ENCODE measurements at places on chromosomes 3 and 15.
A peak's percentile ranks its signal among the peaks of the same experiment; 100 is the strongest.

- no peak for DNase-seq
These were observed 189.5 kb downstream of the ADAMTSL3 start for GRCh38 chr15:83843471-83843871.

DNA sequence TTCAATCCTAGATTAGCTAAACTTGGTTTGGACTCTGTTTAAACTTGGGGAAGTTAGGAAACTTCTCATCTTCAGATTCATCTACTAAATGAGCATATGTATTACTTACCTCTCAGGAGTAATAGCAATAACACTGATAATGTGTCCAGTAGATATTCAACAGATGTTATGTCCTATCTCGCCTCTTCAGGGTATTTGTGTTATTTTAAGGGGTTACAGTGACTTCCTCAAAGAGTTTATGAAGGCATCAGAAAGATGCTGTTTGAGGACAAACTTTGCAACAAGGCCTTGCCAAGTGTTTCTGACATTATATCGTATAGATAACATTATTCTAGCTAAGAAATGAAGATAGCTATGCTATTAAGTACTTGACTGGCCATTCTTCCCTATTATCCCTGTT is 522.3 kb downstream of the IGSF11 start:
- no peak for DNase-seq

GRCh38 chr3:49513494-49514124 is 40.7 kb upstream of the BSN start:
- no peak for DNase-seq

GRCh38 chr3:135041601-135042000 is 246.5 kb downstream of the EPHB1 start:
- no peak for DNase-seq

DNA sequence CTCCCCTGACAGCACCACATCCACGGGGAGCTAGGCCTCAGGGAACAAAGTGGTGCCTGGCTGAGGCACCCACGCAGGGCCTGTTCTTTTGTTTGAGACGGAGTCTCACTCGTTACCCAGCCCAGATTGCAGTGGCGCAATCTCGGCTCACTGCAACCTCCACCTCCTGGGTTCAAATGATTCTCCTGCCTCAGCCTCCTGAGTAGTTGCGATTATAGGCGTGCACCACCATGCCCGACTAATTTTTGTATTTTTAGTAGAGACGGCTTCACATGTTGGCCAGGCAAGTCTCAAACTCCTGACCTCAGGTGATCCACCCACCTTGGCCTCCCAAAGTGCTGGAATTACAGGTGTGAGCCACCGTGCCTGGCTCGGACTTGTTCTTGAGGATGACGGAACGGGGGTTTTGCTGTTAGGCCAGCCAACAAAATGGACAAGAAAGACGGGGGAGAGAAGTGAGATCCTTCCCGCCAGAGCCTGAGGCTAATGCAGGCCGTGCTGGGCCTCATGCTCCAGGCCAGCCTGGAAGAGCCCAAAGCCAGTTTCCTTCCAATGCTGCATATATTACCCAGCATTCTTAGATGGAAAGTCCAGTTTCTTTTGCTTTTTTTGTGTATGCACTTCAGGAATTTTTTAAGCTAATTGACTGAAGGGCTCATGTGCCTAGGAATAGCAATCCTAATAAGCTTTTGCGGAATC is 28.1 kb upstream of the FURIN start:
- DNase-seq = no peak

- DNase-seq = no peak
These were observed 428.9 kb upstream of the THRB start for GRCh38 chr3:24923570-24923969.

DNA sequence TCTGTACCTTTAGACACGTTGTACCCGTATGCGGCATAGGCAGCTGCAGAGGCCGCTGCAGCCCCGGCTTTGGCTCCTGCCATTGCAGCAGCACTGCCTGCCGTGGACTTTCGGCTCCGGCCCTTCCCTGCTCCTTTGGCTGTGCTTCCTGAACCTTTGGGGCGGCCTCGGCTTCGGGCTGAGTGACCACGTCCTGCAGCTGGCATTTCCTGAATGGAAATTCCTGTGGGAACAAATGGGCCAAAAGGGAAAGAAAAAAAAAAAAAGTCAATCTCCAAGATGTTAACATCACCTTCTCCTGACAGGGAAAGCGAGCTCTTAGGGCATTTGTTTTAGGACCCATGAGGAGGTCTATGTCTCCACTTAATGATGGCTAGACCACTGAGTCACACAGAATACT is 29.6 kb downstream of the CHAC1 start:
- no peak for DNase-seq

- peak; percentile 15 for DNase-seq
These were observed 42.8 kb downstream of the TLE3 start for GRCh38 chr15:70054884-70055387.

- DNase-seq = no peak
These were observed 36.6 kb downstream of the DMXL2 start for GRCh38 chr15:51585986-51586385.

GRCh38 chr3:134693226-134693625 is 42.4 kb upstream of the KY start:
- DNase-seq = no peak

DNA sequence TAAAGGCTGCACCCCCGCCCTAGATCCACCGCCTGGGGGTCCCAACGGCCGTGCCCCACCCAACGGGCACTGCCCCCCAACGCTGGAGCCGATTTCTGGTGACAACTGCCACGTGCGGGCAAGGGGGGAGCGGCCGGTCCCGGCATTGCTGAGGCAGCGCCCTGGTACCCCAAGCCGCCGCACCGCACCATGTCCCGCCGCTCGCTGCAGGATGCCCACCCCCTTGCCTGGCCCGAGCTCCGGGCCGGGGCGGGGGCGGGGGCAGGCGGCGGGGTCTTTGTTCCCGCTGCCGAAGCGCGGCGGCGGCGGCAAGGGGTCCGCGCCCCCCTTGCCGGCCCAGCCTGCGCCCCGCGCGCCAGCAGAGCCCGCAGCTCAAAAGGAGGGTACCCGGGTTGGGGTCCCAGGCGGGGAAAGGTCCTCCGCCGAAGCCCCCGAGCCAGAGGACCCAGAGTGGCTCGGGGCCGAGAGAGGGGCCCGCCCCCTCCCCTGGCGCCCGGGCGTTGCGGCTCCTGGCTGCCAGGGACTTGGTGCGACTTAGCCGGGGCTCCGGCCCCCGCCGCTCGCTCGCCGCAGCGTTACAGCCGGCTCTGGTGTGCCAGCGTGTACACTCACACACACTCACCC is 678 bp downstream of the SEMA7A start:
- peak; percentile 34 for DNase-seq

GRCh38 chr3:132183811-132184210 is 133.4 kb upstream of the ACP3 start:
- DNase-seq = no peak

DNA sequence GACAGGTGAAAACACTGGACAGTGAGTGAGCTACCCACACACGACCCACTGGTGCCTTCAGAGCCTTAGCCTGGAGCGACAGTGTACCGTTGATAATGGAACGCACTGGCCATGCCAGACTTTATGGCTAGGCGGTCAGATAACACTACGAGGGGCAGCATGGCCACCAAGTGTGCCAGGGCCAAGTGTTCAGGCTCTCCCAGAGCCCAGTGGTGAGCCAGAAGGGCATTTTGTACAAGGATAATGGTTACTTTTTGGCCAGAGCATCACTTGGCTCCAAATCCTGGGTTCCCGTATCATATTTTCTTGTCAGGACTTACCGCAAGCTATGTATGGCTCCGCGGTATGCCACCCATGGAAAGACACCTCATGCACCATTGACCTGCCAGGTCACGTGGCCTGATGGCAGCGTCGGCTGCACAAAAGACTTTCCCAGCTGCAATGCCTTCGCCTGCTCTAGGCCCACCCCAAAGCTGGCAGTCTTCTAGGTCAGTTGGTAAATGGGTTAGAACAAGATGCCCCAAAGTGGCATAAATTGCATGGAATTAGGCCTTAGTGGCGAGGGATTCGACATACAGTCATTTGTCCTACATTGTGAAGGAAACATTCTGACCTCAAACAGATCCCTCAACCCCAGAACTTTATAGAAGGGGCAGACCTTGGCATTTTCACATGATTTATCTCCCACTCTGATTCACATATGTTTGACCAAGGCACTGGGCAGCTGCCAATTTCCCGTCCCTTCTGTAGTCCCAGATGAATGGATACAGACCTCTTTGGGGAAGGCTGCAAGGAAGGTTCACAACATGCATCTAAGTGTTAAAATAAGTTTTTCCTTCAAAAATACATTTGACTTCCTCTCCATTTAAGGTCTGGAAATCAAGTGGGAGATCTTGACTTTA is 12.2 kb upstream of the SLC28A1 start:
- no peak for DNase-seq

- no peak for DNase-seq
These were observed 124.6 kb downstream of the TGFBR2 start for GRCh38 chr3:30730967-30731366.

GRCh38 chr3:55160241-55160983 is 232.6 kb upstream of the LRTM1 start:
- DNase-seq = no peak

- no peak for DNase-seq
These were observed 30.2 kb downstream of the NR2F2 start for GRCh38 chr15:96360581-96361308.

DNA sequence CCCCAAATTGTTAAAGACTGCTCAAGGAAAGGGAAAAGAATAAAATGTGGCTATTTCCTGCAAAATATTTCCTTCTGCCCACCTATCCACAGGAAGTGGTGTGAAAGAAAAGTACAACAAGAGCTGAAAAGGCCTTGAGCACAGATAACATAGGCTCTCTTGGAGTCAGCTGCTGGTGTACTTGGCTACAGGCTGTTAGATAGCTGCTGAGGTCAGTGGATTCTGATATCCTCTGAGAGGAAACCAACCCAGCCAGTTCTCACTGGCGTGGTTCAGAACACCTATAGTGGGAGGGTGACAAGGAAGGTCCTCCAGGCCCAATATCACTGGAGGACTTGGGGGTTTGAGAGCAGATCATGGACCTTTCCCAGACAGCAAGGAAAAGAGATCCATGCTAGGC is 124.4 kb upstream of the GAP43 start:
- no peak for DNase-seq

DNA sequence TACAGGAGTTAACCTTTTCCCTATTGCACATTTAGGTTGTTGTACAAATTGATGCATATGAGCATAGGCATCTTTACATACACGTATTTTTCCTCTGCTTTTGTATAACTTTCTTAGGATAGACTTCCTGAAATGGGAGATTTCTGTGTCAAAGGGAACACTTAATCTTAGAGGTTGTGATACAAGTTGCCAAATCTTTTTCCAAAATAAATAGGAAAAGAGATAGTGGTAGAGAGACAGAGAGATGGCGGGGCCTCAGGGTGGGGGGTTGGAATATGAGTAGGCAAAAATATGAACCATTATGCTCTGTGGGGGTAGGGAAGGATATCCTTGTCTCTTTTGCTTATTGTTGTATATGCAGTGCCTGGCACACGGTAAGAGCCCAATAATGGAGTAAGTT is 70.7 kb upstream of the UBE2E1 start:
- no peak for DNase-seq

DNA sequence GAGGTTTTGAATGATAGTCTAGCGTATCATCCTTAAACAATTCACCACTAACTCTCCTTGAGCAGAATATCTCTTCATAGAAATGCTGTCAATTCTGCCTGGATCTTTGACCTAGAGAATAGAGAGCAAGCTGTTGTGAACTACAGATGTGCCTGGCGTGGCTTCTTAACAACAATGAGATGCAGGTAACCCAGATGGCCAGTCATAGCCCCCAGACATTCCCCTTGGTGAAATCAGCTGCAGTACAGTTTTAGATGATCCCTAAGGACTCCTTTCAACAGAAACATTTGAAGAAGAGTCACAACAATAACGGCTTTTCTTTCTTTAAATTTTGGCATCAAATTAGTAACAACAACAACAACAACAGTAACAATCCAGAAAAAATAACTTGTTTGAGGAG is 1041.3 kb downstream of the ROBO1 start:
- DNase-seq = no peak
